Astrocyte of the spinal cord (primary cell): ENCODE measurements at places on chromosomes 5 and 9.
A peak's percentile ranks its signal among the peaks of the same experiment; 100 is the strongest.

DNA sequence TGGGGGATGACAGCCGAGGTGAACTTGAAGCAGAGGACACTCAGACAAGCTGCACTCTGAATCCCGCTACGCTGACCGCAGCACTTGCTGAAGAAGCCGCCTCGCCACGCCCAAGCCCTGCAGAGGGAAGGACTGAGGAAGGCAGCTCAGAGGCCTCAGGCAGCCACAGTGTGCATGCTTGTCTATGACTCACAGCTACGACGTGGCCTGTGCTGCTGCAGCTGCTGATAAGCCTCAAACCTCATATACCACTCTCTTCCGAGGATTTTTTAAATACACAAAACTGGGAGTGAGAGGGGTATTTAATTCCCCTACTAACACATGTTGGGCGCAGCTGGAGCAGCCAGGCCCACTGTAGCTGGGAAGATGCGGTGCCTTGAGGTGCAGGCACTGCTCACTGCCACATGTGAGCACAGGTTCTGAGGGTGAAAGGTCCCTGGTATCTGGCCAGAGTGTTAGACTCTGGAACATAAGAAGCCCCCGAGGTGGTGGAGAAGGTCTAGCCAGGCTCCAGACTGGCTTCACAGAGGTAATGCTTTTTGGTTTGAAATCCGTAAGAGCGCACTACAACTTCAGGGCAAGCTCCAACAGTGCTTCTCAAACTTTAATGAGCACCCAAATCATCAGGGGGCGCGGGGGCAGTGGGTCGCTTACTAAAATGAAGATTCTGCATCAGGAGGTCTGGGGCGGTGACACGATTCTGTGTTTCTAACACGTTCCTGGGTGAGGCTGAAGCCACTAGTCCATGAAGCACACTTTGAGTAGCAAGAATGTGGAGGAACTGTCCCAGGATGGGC lies 196.8 kb downstream of the AUH start:
- peak; percentile 98 for DNase-seq

GRCh38 chr9:18437315-18438201 lies 36.4 kb upstream of the ADAMTSL1 start:
- no peak for DNase-seq

- DNase-seq, result peak; percentile 10
These were observed 41.4 kb upstream of the CLPTM1L start for GRCh38 chr5:1386274-1386717.

DNA sequence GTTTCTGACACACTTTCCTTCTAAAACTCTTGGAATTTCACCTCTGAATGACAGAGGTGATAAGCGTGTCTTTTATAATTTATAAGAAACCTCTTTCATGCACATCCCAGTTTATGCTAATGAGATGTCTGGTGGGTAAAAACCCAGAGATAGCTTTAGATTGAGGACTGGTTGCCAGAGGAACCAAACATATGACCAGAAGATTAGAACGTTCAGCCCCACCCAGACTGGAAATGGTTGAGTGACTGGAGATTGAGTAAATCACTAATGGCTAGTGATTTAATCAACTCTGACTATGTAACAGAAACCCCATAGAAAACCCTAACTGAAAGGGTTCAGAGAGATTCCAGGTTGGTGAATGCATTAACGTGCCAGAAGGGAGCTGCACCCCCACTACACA lies 69.2 kb downstream of the CDH18 start:
- DNase-seq, result no peak

DNA sequence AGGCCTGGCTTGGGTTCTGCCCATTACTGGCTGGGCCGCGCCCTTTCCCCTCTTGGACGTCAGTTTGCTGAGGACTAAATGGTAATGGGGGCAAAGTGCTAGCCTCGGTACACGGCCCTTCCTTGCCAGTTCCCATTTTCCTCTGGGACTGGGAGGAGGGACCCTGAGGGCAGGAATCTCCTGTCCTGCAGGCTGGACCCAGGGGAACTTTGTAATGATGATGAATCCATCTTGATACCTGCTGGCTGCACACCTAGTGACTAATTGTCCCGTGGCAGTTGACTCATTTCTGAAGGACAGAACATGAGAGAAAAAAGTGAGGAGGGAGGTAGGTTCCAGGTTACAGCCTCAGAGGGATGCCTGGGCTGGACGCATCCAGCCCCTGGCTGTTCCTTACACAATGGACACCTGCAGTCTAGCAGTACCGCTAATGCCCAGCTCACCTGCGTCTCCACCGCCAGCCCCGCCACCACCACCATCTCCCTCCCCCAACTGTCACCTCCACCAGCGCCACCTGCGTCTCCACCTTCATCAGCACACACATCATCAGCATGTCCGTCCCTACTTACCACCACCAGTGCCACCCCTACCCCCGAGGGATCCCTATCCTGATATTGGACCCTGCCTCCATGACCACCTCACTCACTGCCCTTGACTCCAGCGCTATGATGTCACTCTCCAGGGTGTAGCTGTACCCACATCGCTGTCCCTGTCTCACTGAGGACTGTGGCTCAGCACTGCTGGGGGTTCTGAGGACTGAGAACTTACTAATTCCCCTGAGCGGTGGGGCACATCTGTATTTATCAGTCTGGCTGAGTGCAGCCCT lies 4.3 kb downstream of the CDHR2 start:
- no peak for DNase-seq

GRCh38 chr9:30851600-30851999 lies 1532.8 kb upstream of the ACO1 start:
- DNase-seq, result no peak

GRCh38 chr9:94568972-94569712 lies 14.3 kb downstream of the PCAT7 start:
- no peak for DNase-seq

DNA sequence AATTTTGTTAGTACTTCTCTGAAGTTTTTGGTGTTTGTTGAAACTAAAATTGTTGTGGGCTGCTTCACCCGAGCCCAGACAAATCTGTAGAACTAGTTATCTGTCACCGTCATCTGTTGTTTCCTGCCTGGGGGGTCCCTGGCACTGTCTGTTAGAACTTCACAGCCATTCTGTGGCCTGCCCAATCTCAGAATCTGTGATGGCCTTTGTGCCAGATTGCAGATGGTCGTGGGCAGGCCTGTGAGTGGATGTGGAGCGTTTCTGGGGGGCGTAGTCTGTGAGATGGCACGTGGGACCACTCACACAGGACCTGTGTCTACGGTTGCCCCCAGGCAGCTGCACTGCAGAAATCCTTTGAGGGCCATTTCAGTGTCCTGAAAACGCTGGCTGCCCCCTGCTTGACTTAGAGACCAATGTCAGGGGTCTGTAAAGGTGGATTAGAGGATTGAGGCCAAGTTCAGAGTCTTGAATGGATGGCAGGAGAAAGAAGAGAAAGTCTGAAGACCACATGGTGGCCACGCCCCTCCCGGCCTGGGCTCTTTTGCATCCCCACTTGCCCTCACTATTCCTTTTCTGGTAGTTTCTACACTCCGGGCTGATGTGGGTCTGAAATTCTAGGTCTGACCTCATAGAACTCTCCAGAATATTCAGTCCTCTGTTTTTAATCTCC lies 38.3 kb downstream of the TRIO start:
- no peak for DNase-seq

- DNase-seq, result no peak
These were observed 132.5 kb downstream of the OLFM1 start for GRCh38 chr9:135219676-135220600.

GRCh38 chr5:96340357-96340756 lies 92.7 kb downstream of the PCSK1 start:
- DNase-seq, result no peak

DNA sequence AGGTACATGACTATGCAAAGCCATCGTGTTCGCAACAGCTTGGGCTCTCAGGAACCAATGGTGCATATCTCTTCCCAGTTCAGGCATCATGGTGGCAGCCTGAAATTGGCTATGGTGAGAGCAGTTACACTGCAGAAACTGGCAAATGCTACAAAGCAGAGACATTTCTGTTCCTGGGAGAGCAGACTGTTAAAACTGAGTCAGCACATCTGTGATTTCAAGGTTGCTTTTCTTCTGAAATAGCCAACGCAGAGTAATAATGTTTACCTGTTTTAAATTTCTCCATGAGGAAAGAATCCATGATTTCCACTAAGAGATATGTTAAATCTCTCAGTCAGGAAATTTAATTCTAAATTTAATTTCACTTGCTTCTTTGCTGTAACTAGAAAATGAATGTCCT lies 47.8 kb downstream of the C7 start:
- DNase-seq, result no peak

DNA sequence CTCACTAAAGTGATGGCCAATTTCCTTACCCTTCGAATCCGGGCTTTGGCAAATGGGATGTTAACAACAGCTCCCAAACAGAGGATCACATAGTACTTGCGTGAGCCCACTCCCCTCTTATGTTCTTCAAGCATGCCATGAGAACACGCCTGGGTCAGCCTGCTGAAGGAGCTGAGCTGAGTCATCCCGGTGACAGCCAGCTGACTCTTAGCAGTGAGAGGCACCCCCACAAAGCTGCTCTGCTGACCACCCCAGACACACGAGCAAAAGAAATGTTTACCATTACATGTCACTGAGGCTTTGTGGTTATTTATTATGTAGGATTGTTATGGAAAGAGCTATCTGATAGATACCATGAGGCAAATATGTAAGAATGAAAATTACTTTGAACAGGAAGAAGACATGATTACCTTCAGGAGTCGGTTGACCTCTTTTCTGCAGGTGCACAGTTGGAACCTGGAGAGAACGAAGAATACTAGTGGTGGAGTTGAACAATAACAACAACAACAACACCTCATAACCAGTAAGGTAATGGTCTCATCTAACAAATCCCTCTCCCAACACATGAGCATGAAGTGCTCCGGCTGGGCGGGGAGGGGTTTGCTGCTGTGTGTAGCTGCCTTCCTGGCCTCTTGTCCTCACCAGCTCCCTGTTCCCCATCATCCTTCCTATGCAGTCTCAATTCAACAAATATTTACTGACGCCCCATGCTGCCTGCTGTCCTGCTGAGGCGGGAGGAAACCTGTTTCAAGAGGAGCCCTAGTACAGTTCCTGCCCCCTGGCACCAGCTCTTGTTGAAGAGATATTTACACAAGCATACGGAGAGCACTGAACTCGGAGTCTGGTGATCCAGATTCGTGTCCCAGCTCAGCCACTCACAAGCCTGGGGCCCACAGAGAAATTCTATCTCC lies 69.4 kb upstream of the LHFPL2 start:
- peak; percentile 27 for DNase-seq

- DNase-seq, result no peak
These were observed 222.4 kb downstream of the DOCK8 start for GRCh38 chr9:437066-437465.

GRCh38 chr5:115520191-115520590 lies 24.4 kb downstream of the FEM1C start:
- no peak for DNase-seq

DNA sequence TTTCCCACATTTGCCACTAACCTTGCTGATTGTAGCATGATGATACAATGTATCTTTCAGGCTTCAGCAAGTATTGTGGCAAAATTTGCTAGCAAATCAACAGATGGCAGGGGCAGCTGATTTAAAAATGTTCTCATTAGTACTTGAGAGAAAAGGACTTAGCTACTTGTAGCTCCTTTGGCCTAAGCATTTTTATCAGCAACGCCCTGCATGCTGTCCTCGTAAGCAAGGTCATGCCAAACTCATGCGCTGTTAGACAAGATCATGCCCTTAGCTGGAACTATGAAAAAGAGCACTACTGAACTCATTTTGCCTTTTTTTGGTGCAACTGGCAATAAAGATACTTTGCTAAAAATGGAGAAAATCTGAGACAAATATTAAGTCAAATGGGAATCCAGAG lies 197.1 kb downstream of the ICE1 start:
- DNase-seq, result no peak

- no peak for DNase-seq
These were observed 52.9 kb upstream of the SLC28A3 start for GRCh38 chr9:84393266-84393950.
